ENCODE measurements at places on chromosomes 11 and 22. TPM values are rescaled to one million over a fixed set of nuclear protein-coding genes. Genes with fewer than 3 reads are reported as not detected.

GRCh38 chr11:102576350-102576749, 45.8 kb upstream of the MMP7 start:
- DNase-seq, result no peak

- no peak for DNase-seq
These were observed 23.3 kb upstream of the PPP6R3 start for GRCh38 chr11:68436985-68437926.

GRCh38 chr11:129056916-129057315, 114.2 kb upstream of the TP53AIP1 start:
- no peak for DNase-seq

- DNase-seq, result no peak
These were observed 68.5 kb upstream of the SLC35C1 start for GRCh38 chr11:45736424-45736823.

CABP4 gene
- total RNA-seq, result 3.2 TPM
